ENCODE measurements at places on chromosomes 5 and 9. TPM values are rescaled to one million over a fixed set of nuclear protein-coding genes. Genes with fewer than 3 reads are reported as not detected.

The EXD3 gene
- total RNA-seq, result 12.2 TPM

The DDX4 gene
- total RNA-seq, result not detected

The TRPM3 gene
- under 0.01 TPM for total RNA-seq

The ADRA1B gene
- under 0.01 TPM for total RNA-seq

The HTR1A gene
- not detected for total RNA-seq

The FNBP1 gene
- total RNA-seq, result 41.1 TPM

The CNTNAP3 gene
- total RNA-seq, result 3.6 TPM

The OTP gene
- total RNA-seq, result not detected

The SLC4A9 gene
- not detected for total RNA-seq

The ADAMTS16 gene
- total RNA-seq, result 3.9 TPM

The SLC46A2 gene
- not detected for total RNA-seq

The PRR16 gene
- total RNA-seq, result 1.8 TPM

The ANGPTL2 gene
- total RNA-seq, result 19.0 TPM

The HEXB gene
- total RNA-seq, result 209 TPM

The SRD5A1 gene
- total RNA-seq, result 9.5 TPM

The PCSK1 gene
- total RNA-seq, result not detected

The PTPA gene
- 75.7 TPM for total RNA-seq

The LRRC14B gene
- not detected for total RNA-seq

The PRLR gene
- 0.89 TPM for total RNA-seq

The ADAMTS6 gene
- total RNA-seq, result 86.5 TPM

The PCDHB5 gene
- total RNA-seq, result 1.8 TPM

The IFNB1 gene
- total RNA-seq, result 0.30 TPM

The C8G gene
- not detected for total RNA-seq

The OLFML2A gene
- total RNA-seq, result 2.1 TPM

The TSSK1B gene
- 0.30 TPM for total RNA-seq

The ZBED3 gene
- total RNA-seq, result 1.3 TPM

The KIAA1958 gene
- total RNA-seq, result 0.89 TPM

The WDR31 gene
- total RNA-seq, result 2.1 TPM

The IL17B gene
- total RNA-seq, result 0.59 TPM

The SLC36A3 gene
- not detected for total RNA-seq

The SH2D3C gene
- total RNA-seq, result 0.18 TPM

The OCLN gene
- 0.59 TPM for total RNA-seq

The PCDHB4 gene
- under 0.01 TPM for total RNA-seq

The FBP2 gene
- not detected for total RNA-seq

The TAF1L gene
- not detected for total RNA-seq

The RAB24 gene
- 25.5 TPM for total RNA-seq

The ZFP37 gene
- total RNA-seq, result 2.4 TPM

The PCDHB6 gene
- total RNA-seq, result 0.30 TPM

The LCN6 gene
- total RNA-seq, result not detected

The UAP1L1 gene
- 21.5 TPM for total RNA-seq

The PLEKHG4B gene
- total RNA-seq, result 0.30 TPM

The QRFP gene
- not detected for total RNA-seq

Data from smooth muscle cell of the umbilical artery (primary cell).